ENCODE measurements at places on chromosomes 2 and 18.

GRCh38 chr2:181393472-181393871, 63.7 kb upstream of the ITGA4 start:
- DNase-seq = no peak

DNA sequence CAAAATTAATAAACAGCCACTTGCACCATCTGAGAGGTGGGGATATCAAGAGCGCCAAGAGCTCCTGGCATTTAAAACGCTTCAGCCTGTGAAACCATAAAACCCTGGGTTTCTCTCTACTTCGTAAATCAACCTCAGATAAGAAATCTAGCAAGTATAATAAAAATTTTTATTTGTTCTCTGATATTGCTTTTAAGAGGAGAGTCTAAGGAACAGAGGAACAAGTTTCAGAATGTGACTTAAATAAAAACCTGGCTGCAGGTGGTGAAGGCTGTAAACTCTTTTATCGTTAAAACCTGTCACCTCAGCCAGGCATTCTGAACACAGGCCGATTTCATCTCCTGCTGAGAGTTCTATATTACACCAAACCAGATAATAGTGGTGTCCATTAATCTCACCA, 9.9 kb downstream of the DYTN start:
- no peak for DNase-seq

DNA sequence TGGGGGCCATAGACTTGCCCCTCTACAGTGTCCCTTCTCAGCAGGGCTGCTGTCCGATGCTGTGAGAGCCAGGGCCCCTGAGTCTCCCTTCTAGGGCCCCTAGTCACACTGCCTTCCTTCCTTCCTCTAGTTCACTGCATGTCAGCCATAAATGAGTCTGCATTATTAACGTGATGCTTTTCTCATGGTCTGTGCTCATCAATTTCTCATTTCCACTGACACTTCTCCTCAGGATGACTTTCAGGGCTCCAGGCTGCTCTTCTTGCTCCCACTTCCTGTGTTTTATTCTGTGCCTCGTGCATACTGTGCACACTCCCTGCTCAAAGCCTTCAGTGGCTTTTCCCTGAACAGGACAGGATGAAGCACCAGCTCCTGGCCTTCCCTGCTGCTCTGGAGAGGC, 146.5 kb downstream of the FAM210A start:
- DNase-seq = no peak

DNA sequence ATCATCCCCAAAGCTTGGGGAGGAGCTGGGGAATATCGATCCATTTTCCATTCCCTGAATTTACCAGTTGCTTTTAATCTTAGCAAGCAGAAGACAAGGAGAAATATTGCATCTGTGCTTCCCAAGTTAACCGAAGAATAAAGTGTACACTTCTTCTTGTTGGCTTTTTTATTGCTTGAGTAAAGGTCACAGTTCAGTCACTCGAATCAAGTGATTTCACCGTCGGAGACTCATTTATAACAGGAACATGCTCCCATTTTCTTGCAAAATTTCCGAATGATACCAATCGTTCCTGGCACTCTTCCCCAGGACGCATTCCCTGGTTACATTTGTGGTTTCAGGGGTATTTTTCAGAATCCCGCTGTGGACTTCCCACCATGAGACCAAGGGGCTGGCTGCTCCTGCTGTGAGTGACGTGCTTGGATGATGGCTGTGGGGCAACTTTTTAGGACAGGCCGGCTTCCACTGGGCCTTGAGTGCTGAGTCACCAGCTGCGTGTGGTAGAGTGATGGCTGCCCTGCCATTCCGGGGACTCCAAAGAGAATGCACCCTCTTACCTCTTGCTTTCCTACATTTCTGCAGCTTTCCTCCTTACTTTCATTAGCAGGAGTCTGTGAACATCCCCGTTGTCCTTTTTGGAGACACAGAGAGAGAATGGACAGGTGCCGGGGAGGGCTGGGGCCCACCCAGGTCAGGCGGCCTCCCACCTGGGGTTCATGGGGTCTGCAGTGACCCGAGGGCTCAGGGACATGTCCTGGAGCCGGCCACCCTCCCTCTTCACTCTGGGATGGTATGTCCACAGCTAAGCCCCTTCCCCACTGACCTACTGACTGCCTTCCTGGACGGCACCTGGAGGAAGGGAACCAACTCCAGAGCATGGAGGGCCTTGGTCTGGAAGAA, 60.7 kb upstream of the HDAC4 start:
- no peak for DNase-seq

DNA sequence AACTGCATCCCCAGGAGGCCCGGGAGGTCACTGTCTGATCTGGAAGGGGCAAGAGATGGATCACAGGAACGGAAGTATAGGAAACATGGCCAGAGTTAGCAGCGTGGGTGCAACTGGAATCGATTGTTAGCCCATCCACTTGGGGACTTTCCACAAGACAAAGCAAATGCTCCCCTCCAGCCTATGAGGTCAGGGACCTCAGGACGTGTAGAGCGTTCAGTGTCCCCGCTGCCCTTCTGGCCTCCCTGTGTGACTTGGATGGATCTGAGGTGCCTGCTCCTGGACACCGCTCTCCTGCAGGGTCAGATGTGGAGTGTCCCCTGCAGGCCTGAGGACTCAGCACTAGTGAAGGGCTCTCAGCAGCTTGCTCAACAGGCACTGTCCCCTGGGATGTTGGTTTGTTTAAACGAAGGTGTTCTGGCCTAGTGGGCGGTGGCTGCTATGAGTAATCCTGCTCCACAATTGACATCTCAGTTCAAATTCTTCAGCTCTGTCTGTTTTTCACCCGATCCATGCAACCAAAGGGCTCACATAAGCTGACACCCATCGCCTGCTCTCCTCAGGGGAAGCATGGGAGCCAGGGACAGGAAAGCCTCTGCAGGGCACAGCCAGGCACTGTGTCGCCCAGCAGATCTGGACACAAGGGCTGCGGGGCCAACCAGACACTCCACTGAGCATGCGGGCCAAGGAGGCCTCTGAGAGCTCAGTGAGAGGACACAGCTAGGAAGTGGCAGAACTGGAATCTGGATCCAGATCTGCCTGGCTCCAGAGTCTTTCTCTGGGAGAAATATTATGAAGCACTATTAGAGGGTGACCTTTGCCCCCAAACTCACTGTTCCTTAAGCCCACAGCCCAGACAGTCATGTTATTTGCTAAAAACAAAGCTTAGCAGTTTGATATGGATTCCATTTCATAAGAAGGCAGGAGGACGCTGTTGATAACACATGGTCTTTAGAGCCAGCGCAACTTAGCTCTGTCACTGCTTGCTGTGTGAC, 78.5 kb downstream of the RHOB start:
- DNase-seq = no peak

DNA sequence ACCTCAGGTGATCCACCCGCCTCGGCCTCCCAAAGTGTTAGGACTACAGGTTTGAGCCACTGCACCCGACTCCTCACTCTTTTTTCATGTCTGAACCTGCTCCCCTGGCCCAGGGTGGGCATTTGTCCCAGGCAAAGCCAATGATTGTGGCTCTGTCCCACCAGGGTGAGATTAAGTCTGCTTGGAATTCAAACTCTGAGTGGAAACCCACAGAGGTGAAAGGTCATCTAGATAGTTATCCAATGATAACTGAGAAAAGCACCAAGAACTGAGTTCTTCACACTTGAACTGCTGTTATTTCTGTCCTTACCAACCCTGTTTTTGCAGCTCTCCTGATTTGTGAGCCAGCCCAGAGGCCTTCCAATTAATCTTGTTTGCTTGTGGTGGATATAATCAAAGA, 62.4 kb upstream of the ACVR1 start:
- no peak for DNase-seq

GRCh38 chr2:64686283-64686956, 32.7 kb upstream of the SERTAD2 start:
- no peak for DNase-seq

- no peak for DNase-seq
Measured at GRCh38 chr2:201220102-201220570, 37.2 kb downstream of the CASP10 start.

DNA sequence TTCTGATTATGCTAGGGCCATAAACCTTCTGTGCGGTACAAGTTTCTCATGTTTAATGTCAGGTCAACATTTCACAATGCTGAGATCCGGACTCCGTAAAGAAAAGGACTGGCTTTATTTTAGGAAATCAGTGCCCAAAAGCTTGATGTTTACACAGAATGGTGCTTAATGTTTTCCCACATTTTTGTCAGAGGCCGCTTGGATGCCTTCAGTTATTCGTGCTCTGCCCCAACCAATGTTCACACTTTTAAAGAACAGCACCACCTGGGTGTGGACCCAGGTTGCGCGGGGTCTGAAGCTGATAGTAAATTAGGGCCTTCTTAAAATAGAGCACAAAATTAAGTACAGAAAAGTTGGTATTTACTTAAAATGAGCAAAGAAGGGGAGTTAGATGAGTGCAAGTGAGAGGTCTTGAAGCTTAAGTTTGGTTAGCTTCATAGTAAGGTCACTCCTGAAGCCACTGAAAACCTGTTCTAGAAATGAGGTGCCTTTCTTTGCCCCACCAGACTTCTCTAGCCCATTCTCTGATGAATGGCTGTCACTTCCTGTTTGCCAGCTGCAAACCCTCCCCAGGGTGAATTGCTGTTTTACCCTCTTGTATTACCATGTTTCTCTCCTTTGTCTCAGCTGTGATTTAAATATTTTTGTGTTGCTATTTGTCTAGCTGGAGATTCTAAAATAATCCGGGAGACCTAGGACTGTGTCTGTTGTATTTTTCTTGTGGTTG, 20.5 kb downstream of the SLC3A1 start:
- no peak for DNase-seq

DNA sequence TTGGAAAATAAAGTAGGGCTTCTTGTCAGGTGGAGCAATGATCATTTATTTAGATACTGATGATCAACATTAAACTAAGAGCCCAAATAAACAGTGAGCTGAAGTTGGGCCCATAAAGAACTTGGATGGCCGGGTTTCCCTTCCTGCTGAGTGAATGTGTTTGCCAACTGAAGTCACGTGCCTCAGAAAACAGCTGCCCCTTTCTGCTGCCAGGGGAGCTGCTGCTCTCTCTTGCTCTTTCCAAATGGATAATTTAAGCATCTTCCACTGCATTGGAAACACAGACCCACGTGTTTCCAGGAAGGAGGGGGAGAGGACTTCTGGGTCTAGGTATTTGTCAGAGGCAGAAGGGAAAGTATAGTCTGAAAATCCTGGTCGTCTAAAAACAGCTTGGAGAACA, 22.9 kb upstream of the NCKAP5 start:
- DNase-seq = no peak

DNA sequence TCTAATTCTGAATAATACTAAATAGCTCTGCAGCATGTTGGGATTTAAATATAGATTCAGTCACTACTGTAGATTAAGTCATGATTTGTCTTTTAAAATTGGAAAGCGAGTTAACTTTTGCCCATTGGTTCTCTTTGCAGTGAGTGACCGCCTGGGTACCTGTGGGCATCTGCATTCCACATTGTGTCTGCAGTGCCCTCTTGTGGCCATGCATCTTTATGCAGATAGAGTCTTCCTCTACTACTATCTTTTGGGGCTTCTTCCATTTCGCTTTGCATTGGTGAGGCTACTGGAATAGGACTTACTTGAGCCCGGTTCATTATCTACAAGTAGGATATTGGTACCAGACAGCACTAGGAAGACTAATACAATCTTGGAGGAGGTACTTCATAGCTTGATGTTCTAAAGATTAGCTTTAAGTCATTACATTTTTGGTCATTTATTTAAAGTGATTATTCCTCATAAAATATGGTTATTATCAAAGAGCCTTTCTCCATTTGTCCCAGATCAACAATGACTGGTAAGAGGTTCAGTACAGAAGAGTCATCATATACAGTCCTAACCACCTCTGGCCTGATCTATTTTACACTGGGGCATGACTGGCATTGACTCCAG, 203.0 kb downstream of the SOCS6 start:
- peak; percentile 49 for DNase-seq

DNA sequence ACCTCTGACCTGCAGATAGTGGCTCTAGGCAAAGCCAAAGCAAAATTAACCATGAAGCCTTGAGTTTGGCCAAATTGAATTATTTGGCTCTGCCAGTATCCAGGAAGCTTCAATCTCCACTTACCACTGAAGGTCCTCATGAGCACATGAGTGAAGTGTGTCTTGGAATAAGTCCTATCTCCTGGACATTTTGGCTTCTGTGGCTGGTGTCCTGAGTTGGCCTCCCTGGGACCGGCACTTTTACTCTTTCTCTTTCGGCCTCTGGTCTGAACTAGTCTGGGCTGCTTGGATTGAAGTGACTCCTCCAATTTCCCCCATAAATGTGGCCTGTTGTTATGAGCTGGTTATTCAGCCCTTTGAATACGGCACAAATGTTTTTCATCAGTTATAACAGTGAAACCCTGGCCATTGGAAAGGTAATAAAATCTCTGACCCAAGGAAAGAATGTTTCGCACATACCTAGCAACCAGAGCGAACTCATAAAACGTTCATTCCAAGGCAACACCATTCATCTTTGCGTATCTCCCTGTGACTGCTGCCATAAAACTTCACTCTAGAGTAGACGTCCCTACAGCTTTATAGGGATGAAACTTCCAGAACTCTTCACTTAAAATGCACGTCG, 216.4 kb downstream of the LPIN1 start:
- DNase-seq = no peak

- DNase-seq = no peak
Measured at GRCh38 chr2:66427300-66427699, 7.6 kb upstream of the MEIS1 start.

DNA sequence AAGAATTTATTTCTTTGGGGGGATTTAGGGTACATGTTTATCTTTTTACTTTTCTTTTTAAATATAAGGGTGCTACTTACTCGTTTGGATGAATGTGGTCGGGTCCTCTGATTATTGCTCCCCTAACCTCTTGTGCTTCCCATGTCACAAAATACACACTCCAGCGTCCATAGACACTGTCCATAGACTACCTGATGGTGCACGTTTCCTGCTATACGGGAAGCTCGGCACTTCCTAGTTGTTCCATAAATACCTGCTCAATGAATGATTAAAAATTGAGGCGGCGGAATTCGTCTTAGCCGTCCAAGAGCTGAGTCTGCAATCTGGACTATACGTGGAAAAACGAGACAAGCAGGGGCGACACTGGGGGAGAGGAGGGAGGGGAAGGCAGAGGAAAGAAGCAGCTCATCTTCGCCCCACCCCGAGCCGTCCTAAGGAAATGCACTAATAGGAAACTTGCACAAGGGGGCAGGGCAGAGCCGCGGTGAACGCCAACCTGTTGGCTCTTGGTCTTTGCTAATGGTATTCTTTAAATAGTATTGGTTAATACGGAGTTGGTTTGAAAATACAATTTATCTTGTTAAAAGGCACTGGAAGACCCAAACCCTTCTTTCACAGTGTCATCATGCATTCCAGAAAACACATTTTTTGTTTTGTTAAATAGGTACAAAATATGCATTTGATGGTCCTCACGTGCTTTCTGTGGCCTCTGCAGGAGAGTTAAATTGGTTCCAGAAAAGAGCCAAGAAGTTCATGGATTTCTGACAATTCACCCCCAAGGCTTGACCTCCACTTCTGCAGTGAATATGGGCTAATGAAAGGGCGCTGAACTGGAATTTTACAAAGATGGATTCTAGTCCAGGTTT, 73.0 kb upstream of the KCTD1 start:
- DNase-seq = no peak

- no peak for DNase-seq
Measured at GRCh38 chr2:26555246-26556133, 77.6 kb upstream of the OTOF start.

Measured in activated naive CD4-positive, alpha-beta T cell treated with Interleukin-2 at 50 U/mL for 16 hours (primary cell).